ENCODE measurements at places on chromosomes 2 and 18.

DNA sequence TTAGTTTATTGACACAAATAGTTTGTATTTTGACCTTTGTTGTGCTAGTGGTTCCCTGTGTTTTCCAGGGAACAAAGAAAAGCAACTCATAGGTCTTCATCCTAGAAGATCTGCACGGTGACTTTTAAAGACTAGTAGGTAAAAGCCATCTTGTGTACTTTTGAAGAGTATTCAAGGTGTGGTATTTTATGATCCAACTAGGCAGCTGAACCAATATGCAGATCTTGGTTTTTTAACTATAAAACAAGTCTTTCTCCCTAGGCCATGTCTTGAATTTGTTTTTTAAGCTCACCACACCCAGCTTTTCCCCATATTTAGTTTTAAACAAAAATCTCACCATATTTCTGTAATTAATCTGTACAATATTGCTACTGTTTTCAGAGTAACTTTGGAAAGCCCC lies 30.0 kb upstream of the MYO1B start:
- no peak for DNase-seq

GRCh38 chr18:26763446-26764110 lies 101.9 kb downstream of the AQP4 start:
- DNase-seq: no peak

DNA sequence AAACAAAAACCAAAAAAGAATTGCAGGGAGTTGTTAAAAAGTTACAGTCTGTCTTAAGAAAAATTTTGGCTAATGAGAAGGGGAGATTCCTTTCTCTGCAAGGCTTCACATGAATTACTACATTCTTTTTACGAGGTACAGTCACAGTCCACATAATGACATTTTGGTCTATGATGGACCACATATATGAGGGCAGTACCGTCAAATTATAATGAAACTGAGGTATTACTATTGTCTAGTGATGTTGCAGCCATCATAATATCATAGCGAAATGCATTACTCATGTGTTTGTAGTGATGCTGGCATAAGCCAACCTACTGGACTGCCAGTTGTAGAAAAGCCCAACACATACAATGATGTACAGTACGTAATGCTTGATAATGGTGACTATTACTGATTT lies 12.5 kb downstream of the SERPINB7 start:
- no peak for DNase-seq

DNA sequence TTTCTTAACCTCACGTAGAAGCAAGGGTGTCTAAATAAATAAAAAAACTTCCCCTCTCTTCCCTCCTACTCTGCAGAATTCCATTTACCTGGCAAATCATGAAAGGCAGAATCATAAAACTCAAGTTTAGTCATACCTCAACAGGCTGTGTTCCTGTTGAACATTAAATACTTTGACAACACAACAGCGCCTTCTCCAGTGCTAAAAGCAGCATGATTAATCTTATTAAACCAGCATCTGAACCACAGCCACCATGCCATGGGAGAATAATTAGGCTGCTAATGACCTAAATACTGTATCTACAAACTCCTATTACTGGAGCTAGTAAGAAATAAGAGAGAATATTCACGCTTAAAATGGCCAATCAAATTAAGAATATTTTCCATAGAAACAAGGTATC lies 68.1 kb downstream of the CDH2 start:
- no peak for DNase-seq

- no peak for DNase-seq
These were observed 85.3 kb downstream of the SDC1 start for GRCh38 chr2:20139407-20140172.

- DNase-seq: no peak
These were observed 284.4 kb downstream of the SOX11 start for GRCh38 chr2:5976531-5977065.

DNA sequence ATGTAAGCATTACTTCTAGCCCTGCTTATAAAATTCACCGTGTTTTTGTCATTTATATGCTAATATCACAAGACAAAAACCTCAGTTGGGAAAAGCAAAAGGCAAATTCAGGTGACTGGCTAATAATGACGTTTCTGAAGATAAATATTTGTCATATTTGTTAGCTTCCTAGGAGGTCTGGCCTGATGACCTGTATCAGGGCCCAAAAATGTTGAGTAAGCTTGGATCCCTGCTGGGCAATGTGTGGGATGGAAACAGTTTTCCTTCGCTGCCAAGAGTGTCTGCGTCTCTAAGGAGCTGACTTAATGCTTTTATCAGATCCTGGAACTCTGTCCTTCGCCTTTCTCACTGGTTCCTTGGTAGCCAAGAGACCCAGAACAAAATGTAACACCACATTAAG lies 230.1 kb upstream of the PXDN start:
- no peak for DNase-seq

GRCh38 chr2:113854970-113855740 lies 34.7 kb upstream of the ACTR3 start:
- DNase-seq: no peak

GRCh38 chr2:171044416-171044815 lies 115.4 kb downstream of the GORASP2 start:
- no peak for DNase-seq

DNA sequence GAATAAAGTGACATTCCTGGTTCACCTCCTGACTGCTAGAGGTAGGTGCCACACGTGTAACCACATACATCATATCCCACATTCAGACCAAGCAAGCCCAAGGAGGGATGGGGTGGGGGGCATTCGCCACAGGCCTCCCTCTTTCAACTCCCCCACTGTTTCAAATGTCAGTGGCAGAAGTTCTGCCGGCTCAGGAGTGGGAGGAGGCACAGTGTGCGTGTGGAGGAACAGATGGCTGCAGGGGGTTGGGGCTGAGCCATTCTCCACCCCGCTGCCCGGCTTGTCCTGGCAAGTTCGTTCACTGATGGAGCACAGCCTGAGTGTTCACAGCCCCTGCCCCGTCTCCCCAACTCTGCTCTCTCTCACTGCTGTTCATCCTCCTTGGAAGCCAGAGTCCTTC lies 75.4 kb upstream of the TANC1 start:
- DNase-seq: no peak
